ENCODE measurements at places on chromosomes 7 and 10. TPM values are rescaled to one million over a fixed set of nuclear protein-coding genes. Genes with fewer than 3 reads are reported as not detected.

AGAP9 gene
- total RNA-seq, result 7.4 TPM

ANKRD22 gene
- not detected for total RNA-seq

UTF1 gene
- total RNA-seq, result not detected

BUB3 gene
- total RNA-seq, result 66.2 TPM

FZD8 gene
- total RNA-seq, result 28.9 TPM

- H3K4me3 ChIP-seq, result no peak overlapping the region
- H3K27me3 ChIP-seq, result peaks cover 5% of the 10 kb centered on the region
- no peaks in the 10 kb centered on the region for H3K4me1 ChIP-seq
- no peaks in the 10 kb centered on the region for H3K36me3 ChIP-seq
Observed at GRCh38 chr7:132275416-132276233, 300.6 kb downstream of the PLXNA4 start.

DNA sequence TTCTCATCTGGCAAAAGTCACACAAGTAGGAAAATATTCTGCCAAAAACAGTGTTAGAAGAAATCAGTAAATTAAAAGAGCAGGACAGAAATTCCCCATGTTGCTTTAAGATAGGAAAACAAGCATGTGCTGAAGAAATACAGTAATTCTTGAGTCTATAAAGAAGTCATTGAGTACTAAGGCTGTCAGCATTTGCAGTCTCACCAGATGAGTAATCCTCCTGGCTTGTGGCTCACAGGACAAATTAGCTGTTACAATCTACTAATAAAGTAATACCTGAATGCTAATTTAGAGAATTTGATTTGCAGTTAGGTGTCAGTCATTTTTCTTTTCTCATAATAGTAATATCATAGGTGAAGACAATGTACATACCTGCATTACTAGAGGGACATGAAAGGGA is 1158.9 kb upstream of the CELF2 start:
- H3K27ac ChIP-seq, result no peak overlapping the region
- DNase-seq, result no peak
- H3K4me3 ChIP-seq, result no peak overlapping the region
- H3K4me1 ChIP-seq, result no peaks in the 10 kb centered on the region
- no peaks in the 10 kb centered on the region for H3K36me3 ChIP-seq

GRCh38 chr7:43905956-43906330 is 453 bp downstream of the URGCP start:
- H3K27ac ChIP-seq, result peak overlapping the region; percentile 91
- DNase-seq, result peak; percentile 62
- H3K4me1 ChIP-seq, result peaks cover 11% of the 10 kb centered on the region

- H3K4me3 ChIP-seq, result no peak overlapping the region
- no peaks in the 10 kb centered on the region for H3K36me3 ChIP-seq
- H3K27ac ChIP-seq, result no peak overlapping the region
- H3K4me1 ChIP-seq, result peaks cover 4% of the 10 kb centered on the region
Observed at GRCh38 chr10:61188691-61189090, 244.7 kb upstream of the RHOBTB1 start.

GRCh38 chr7:73879977-73880681 is 19.2 kb downstream of the TMEM270 start:
- no peak overlapping the region for H3K4me3 ChIP-seq
- peaks cover 19% of the 10 kb centered on the region for H3K4me1 ChIP-seq
- H3K36me3 ChIP-seq, result no peaks in the 10 kb centered on the region
- H3K27ac ChIP-seq, result no peak overlapping the region
- DNase-seq, result no peak

DNA sequence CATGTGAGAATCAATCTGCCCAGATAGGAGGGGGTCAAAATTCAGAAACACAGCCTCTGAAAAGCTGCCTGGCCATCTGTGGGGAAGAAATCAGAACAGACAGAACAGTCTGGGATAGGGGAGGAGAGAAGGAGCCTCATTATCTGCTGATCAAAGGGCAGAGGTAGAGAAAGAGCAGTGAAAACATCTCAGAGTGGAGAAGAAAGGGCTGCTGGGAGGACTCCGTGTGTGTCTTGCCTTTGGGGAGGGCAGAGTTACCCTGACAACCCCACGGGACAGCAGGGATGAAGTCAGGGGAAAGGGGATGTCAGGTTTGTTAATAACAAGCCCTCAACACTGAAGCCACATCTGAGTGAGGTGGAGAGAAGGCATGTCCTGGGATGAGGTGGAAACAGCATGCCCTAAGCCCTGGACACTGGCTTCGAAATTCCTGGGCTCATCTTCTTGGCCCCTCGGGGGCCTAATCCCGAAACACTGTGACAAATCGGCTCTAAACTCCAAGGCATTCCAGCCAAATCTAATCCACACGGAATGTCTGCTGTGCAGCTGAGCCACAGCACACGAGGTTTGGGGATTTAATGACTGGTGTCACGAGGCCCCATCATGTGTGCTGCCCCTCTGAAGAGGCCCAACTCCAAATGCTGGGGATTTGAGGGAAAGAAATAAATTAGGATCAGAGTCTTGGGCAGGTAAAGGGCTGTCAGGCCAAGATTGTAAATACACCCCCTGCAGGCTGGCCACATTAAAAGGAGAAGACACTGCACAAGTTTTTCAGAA is 82.8 kb upstream of the FGFR2 start:
- peaks cover 6% of the 10 kb centered on the region for H3K4me1 ChIP-seq
- no peaks in the 10 kb centered on the region for H3K36me3 ChIP-seq
- no peak overlapping the region for H3K4me3 ChIP-seq
- no peak overlapping the region for H3K27ac ChIP-seq
- H3K27me3 ChIP-seq, result peaks cover 54% of the 10 kb centered on the region

DNA sequence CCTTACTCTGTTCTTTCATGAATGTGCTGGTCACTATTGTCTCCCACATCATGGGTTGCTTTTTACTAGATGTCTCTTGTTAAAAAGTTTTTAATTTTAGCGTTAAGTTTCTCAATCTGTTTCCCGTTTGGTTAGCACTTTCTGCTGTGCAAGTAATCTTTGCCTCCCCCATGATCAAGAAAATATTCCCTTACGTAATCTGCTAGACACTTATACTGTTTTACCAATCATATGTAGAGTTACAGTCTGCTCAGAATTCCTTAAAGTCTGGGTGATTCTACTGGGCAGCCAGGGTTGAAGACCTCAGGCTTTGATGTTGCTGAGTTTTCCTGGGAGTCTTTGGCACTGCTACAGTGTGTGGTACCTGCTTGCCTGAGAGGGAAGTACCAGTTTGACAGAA is 38.2 kb upstream of the RPA3 start:
- H3K27me3 ChIP-seq, result no peaks in the 10 kb centered on the region
- H3K27ac ChIP-seq, result no peak overlapping the region
- DNase-seq, result no peak
- no peaks in the 10 kb centered on the region for H3K36me3 ChIP-seq
- H3K4me1 ChIP-seq, result peaks cover 5% of the 10 kb centered on the region

DNA sequence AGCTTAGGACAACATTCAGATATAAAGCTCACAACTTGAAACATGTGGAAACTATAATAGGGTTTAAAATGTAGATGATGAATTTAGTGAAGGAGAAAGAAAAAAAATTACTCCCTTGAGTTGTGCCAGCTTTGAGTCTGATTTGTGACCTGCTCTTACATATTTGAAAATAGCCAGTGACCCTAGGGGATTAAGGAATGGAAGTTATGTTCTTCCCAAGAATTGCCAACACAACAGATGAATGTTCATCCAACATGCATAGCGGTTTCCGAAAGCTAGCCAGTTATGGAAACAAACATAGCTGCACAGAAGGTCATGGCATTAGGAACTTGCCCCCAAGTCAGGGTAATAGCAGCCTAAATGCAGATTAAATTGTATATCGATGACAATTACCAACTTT is 10.8 kb downstream of the TMEM196 start:
- no peaks in the 10 kb centered on the region for H3K27me3 ChIP-seq
- no peak overlapping the region for H3K27ac ChIP-seq
- DNase-seq, result peak; percentile 9
- no peaks in the 10 kb centered on the region for H3K4me1 ChIP-seq
- H3K4me3 ChIP-seq, result no peak overlapping the region
- no peaks in the 10 kb centered on the region for H3K36me3 ChIP-seq

GRCh38 chr10:34816085-34816496 is 995 bp upstream of the PARD3 start:
- H3K4me3 ChIP-seq, result peak overlapping the region; percentile 63
- peaks cover 36% of the 10 kb centered on the region for H3K4me1 ChIP-seq
- peaks cover 2% of the 10 kb centered on the region for H3K27me3 ChIP-seq
- peak overlapping the region; percentile 55 for H3K27ac ChIP-seq
- DNase-seq, result peak; percentile 28
- H3K36me3 ChIP-seq, result no peaks in the 10 kb centered on the region

DNA sequence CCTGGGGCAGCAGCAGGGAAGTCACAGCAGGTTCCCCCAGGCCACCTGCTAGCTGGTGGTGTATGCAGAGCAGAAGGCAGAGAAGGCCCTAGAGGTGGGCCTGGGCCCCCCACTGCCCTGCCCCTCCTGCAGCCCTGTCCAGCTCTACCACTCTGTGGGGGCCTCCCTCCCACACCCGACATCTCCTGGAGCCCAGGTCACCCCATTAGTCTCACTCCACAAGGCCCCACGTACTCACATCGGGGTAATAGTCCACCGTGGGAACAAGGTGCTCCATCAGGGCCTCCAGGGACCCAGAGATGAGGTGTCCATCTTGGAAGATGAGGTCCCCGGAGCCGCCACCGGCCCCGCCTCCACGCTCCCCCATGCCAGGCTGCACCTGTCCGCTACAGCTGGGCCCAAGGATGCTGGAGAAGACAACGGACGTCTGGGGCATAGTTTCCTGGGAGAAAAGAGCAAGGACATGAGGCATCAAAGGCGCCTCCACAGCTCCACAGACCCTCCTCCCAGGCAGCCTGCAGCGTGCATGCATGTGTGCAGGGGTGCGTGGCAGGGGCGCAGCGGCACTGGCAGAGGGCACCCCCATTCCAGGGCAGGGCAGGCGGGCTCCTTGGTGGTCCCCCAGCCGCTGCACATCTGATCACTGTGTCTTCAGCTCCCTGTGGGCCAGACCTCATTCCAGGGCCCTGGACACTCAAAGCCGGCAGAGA is 61.0 kb downstream of the RASGEF1A start:
- DNase-seq, result no peak
- peaks cover 7% of the 10 kb centered on the region for H3K4me1 ChIP-seq
- H3K36me3 ChIP-seq, result no peaks in the 10 kb centered on the region

DNA sequence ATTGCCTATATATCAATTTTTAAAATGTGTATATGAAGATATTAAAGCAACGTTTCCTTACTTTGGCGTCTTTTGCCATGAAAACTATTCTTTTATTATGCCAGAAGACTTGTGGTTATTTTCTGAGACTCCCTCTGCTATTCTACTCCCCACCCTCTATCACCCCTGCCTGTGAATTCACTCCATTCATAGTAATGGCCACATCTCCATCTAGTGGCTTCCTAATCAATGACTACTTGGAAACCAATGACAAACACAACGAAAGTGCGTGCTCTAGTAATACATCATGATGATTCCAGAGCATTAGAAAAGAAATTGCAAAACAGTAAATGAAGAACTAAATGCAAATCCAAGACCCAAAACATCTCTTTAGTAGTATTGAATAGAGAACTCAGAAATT is 186.7 kb upstream of the HGF start:
- H3K27me3 ChIP-seq, result no peaks in the 10 kb centered on the region
- H3K4me3 ChIP-seq, result no peak overlapping the region
- peak; percentile 63 for DNase-seq
- H3K4me1 ChIP-seq, result no peaks in the 10 kb centered on the region
- H3K36me3 ChIP-seq, result no peaks in the 10 kb centered on the region

DNA sequence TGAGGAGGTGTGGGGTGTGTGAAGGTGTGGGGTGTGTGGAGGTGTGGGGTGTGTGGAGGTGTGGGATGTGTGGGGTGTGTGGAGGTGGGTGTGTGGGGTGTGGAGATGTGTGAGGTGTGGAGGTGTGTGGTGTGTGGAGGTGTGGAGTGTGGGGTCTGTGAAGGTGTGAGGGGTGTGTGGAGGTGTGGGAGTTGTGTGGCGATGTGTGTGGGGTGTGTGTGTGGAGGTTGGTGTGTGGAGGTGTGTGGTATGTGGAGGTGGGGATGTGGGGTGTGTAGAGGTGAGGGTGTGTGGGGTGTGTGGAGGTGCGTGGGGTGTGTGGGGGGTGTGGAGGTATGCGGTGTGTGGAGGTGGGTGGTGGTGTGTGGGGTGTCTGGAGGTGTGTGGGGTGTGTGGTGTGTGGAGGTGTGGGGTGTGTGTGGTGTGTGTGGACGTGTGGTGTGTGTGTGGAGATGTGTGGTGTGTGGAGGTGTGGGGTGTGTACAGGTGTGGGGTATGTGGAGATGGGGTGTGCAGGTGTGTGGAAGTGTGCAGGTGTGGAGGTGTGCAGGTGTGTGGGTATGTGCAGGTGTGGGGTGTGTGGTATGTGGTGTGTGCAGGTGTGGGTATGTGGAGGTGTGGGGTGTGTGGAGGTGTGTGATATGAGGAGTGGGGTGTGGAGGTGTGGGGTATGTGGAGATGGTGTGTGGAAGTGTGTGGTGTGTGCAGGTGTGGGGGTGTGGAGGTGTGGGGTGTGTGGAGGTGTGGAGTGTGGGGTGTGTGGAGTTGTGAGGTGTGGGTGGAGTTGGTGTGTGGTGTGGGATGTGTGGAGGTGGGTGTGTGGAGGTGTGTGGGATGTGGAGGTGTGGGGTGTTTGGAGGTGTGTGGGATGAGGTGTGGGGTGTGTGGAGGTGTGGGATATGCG is 34.5 kb downstream of the SPDYE17 start:
- H3K36me3 ChIP-seq, result peaks cover 2% of the 10 kb centered on the region
- H3K4me3 ChIP-seq, result no peak overlapping the region
- H3K27ac ChIP-seq, result no peak overlapping the region
- no peaks in the 10 kb centered on the region for H3K4me1 ChIP-seq
- no peaks in the 10 kb centered on the region for H3K27me3 ChIP-seq

- H3K27ac ChIP-seq, result no peak overlapping the region
- H3K4me3 ChIP-seq, result no peak overlapping the region
- peaks cover 12% of the 10 kb centered on the region for H3K4me1 ChIP-seq
- H3K36me3 ChIP-seq, result no peaks in the 10 kb centered on the region
- no peak for DNase-seq
Observed at GRCh38 chr7:49776994-49777393, 3.6 kb downstream of the VWC2 start.

- no peaks in the 10 kb centered on the region for H3K4me1 ChIP-seq
- no peaks in the 10 kb centered on the region for H3K36me3 ChIP-seq
- peaks cover 5% of the 10 kb centered on the region for H3K27me3 ChIP-seq
- H3K4me3 ChIP-seq, result no peak overlapping the region
Observed at GRCh38 chr7:2985866-2986265, 57.8 kb downstream of the CARD11 start.

GRCh38 chr7:55794527-55794926 is 68.0 kb downstream of the SEPTIN14 start:
- H3K27me3 ChIP-seq, result no peaks in the 10 kb centered on the region
- no peak for DNase-seq
- H3K4me3 ChIP-seq, result no peak overlapping the region
- no peaks in the 10 kb centered on the region for H3K36me3 ChIP-seq
- no peak overlapping the region for H3K27ac ChIP-seq
